CD4-positive, alpha-beta T cell (primary cell): ENCODE measurements at places on chromosomes 7 and 10.

- no peak for DNase-seq
Observed at GRCh38 chr10:132487241-132488135, 50.1 kb upstream of the INPP5A start.

DNA sequence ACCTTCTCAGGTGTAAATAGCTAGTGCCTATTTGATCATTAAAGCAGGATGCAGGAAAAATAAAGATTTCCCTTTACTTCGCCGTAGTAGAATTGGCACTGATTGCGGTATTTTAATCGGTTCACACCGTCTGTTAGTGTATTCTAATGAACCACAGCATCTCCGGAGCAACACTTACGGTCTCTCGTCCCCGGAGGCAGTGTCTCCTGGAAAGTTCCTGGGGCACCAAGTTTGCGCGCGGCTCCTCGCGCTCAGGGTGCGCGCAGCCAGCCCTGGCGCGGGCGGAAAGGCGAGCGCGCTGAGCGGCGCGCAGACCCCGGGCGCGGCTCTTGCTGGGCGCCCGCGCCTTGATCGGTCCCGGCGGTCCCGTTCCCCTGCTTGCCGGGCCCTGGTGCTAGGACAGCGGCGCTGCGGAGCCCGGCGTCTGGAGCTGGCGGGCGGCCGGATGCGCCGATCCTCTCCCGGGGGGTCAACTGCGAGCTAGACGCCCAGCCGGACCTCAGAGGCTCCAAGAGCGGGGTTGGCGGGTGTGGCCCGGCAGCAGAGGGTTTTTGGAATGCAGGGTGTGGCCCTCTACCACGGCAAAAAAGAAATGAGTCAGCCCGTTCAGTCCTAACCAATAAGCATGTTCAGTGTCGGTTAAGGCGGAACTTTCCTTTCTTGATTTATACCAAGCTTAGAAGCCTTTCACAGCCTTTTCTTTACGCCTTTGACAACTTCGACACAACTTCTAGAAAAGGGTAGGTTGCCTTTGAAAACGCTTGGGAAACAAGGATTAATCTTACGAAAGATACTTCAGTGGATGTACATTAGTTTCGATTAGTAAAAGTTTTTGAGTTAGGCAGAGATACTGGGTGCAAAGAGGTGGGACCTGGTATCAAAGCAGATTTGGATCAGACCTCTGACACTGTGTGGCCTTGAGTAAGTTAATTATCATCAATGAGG is 166.8 kb upstream of the ASAH2 start:
- DNase-seq, result peak; percentile 5

DNA sequence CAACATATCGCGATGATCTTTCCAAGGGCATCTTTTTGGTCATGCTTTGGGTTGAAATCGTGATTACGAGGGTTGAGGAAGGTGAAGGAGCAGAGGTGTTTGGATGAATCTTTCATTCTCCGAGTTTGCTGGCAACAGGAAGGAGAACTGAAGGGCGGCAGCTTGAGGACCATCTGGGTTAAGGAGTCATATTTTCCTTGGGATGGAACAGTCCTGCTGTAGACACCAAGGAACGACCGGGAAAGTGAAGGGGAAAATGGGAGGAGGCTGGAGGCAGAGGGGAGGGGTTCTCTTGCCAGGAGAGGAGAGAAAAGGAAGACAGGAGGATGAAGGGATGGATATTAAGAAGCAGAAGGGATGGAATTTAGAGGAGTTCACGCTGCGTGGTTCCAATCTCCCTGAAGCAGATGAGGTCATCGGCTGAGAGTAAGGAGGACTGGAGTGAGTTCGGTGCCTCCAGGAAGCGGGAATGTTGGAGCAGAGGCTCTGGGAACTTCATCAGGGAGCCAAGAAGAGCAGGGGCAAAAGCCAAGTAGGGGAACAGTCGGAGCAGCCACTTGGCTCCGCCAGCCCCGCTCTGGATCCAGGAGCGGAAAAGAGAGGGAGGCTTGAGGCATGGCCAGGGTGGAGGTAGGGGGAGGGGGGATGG is 116.6 kb upstream of the GALNT17 start:
- no peak for DNase-seq

- no peak for DNase-seq
Observed at GRCh38 chr7:72099784-72100183, 312.4 kb downstream of the CALN1 start.

DNA sequence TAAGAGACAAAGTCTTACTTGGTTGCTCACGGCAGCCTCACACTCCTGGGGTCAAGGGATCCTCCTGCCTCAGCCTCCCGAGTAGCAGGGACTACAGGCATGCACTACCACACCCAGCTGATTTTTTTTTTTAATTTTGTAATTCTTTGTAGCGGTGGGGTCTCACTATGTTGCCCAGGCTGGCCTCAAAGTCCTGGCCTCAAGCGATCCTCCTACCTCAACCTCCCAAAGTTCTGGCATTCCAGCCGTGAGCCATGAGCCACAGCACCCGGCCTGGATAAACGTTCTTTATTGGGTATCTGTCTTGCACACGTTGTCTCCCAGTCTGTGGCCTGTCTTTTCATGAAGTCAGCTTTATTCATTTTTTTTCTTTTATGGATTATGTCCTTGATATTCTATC is 636.1 kb upstream of the FOXK1 start:
- DNase-seq, result no peak

DNA sequence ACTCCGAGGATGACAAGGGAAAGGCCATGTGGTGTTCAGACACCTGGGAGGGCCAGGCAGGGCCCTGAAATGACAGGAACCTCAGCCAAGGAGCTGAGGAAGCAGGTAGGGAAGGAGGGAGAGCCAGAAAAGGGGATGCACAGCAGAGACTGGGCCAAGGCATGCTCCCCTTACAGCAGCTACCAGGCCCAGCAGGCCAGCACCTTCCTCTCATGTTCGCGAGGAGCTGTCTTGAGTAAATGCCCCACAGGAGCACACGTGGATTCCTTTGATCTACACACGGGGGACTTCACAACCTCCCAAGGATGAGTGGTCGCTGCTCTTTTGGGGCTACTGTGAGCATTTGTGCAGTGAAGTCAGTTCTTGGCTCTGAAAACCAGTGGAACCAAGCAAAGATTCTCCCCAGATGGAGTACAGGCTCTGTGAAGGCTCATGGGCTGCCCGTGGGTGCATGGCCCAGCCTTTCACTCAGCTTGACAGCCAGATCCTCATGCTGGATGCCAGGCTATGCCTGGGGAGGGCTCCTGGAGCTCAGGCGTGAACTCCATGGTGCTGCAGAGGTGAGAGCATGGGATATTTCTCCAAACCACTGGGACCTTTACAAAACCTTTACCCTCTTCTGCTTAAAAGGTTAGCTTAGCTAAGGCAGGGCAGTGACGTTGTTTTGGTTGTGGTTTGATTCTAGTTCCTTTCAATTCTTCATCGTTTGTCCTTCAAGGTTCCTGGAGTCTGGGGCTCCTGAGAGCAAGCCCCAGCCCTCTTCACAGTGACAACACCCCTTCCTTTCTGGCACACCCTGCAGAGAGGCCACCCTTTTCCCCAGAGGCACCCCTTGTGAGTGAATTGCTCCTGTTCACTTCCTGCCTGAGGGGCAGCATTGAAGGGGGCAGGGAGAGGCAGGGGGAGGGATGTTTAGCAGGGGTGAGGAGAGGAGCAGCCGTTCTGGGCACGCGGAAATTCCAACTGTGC is 74.2 kb upstream of the ZPBP start:
- peak; percentile 54 for DNase-seq

- no peak for DNase-seq
Observed at GRCh38 chr10:29245476-29245875, 43.4 kb upstream of the LYZL1 start.

GRCh38 chr7:152633072-152633471 is 42.9 kb downstream of the XRCC2 start:
- DNase-seq, result no peak

- no peak for DNase-seq
Observed at GRCh38 chr10:12056748-12057147, 12.0 kb upstream of the DHTKD1 start.

GRCh38 chr7:157397731-157398691 is 61.2 kb downstream of the DNAJB6 start:
- DNase-seq, result no peak

DNA sequence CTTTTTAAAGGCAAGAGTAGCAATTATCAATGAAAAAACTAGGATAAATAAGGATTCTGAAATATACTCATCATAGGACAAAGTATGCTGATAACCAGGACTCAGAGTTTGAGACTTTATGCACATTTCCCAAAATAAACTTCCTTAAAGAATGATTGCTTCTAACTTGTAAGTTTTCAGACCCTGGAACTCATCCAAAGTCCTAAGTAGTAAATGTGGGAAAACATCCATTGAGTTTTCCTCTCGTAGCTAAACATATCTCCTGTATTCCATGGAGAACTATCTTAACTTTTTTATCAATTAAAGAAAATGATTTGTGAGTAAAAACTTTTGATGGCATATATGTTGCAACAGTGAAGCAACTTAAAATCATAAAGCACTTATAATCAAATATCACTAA is 285.2 kb upstream of the KLF6 start:
- no peak for DNase-seq

DNA sequence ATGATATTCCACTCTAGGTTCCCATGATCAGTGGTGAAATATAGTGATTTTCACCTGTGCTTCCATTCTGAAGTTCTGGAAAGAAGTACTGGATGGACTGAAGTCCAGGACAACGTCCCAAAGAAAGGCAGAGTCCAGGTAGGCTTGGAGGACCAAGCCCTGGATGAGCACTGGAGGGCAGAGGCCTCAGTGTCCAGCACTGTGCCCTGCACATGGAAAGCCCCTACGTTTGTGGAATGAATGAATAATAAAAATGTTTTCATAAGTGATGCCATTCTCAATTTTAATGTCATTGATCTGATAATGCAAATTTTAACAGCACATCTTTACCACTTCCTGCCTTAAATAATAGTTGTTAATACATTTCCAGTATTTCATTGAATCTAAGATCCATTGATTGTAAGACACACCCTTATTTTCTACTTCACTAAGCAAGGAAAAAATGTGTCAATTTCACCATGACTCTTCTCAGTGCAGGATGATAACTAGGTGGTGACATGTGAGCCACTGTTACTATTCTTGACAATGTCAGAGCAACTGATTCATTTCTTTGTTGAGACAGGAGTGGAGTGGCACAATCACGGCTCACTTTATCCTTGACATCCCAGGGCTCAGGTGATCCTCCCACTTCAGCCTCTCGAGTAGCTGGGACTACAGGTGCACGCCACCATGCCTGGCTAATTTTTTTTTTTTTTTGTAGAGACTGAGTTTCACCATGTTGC is 35.2 kb downstream of the ZNF783 start:
- no peak for DNase-seq

- DNase-seq, result no peak
Observed at GRCh38 chr7:64888901-64889685, 14.0 kb upstream of the ZNF273 start.

- DNase-seq, result no peak
Observed at GRCh38 chr10:24234784-24235183, 25.8 kb downstream of the KIAA1217 start.
